ENCODE measurements at places on chromosomes 6 and 20.

GRCh38 chr20:6739406-6739805 is 28.1 kb upstream of the BMP2 start:
- DNase-seq = no peak

- no peak for DNase-seq
These were observed 56.0 kb downstream of the APCDD1L start for GRCh38 chr20:58459058-58459750.

- DNase-seq = no peak
These were observed 46.4 kb downstream of the CNR1 start for GRCh38 chr6:88119769-88120168.

GRCh38 chr6:48844696-48845095 is 618.4 kb downstream of the MMUT start:
- no peak for DNase-seq

DNA sequence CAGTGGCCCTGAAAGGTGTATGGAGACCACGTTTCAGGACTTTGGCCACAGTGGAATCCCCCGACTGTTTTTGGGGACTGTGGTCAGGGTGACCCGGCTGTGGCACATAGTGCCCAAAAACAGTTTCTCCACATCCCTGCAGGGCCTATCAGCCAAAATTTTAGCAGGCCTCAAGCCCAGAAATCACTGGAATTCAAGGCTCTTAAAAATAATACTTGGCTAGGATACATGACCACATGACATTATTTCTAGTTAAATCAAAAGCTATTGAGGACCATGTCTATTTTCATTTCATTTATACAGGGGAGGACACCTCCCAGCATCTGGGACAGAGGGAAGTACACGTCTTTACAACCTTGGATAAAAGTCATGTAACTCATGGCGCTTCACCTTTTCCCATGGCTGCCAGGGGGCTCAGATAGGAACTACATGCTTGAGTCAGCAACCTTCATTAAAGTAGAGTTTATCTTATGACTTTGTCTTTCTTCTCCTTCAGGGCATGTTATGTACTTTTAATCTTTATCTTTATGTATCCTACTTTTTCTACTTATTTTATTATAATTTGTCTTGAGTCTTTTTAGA is 70.8 kb upstream of the CD93 start:
- no peak for DNase-seq

DNA sequence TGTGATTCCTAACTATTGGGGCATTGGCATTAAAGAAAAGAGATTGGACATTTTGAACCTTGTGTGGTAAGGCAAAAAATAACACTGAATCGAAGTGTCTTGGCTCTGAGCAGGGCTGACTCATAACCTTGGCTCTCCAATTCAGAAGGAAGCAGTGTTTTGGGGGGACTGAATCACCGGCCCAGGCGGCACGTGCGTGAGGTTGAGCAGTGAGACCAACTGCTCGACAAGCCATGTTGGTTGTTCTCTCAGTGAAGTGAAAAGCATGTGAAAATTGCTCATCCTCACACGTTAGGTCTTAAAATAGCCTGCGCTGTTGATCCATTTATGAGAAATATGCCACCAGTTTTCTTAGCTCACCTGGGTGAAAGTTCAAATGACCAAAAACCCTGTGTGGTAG is 137.8 kb upstream of the SPACA1 start:
- no peak for DNase-seq

DNA sequence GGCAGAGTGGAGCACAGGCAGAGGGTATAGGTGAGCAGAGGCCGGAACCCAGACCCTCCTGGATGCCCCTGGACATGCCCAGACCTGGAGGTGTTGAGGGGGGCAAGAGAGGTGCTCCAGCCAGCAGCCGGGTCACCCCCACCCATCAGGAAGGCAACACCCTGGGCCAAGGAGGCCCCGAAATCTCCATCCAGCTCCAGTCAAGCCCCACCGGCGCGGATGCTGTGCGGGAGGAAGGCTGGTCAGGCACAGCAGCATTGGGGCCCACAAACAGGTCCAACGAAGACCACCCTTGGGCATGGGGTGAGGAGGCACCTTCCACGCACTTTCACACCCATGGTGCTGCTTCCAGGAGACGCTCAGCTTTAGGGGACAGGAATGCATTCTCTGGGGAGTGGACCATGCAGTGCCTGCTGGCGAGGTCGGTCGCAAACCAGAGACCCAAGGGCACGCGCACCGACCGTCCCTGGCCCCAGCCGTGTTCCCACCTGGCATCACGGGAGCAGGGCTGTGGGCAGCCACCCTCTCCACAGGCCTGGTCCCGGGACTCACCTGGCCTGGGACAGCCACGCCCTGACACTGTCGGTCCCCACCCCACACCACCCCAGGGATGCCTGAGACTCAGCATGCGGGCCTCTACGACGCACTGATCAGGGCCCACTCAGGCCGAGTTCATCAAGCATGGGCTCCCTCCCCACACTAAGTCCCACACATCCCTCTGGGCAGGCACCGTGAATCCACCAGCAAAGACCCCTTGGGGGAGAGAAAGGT is 43.6 kb upstream of the ZBP1 start:
- no peak for DNase-seq

DNA sequence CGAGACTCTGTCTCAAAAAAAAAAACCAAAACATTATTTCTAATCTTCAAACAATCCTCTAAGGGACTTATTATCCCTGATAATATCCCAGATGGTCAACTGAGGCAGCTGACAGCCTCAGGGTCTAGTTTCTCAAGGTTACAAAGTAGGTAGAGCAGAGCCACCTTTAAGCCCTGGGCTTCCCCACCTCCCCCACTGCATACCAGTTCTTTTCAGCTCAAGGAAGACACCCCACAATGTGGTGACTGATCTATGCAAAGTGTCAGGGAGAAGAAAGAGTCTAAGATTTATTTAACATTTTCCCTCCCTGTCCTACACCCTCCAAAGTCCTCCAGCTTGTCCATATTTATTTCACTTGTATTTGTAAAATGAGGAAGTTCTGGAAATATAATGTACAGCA is 60.5 kb upstream of the VGLL2 start:
- no peak for DNase-seq

- DNase-seq = no peak
These were observed 3.2 kb downstream of the RBM38 start for GRCh38 chr20:57394121-57395082.

DNA sequence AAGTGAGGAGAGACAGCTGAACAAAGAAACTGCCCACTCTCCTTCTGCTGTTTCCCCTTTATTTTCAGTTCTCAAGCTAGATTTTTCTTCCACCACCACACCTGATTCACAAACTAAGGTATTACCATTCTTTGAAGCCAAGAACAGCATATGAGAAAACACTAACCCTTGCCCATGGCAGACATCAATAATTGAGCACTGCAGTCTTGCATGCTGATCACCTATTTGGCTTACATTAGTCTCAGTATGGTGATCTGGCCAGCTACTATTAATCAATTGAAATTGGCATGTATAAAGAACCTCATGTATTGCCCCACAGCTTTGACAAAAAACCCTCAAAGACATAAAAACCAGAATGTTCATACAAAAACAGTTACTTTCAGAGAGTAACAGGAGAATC is 166.3 kb downstream of the SAMD5 start:
- no peak for DNase-seq

DNA sequence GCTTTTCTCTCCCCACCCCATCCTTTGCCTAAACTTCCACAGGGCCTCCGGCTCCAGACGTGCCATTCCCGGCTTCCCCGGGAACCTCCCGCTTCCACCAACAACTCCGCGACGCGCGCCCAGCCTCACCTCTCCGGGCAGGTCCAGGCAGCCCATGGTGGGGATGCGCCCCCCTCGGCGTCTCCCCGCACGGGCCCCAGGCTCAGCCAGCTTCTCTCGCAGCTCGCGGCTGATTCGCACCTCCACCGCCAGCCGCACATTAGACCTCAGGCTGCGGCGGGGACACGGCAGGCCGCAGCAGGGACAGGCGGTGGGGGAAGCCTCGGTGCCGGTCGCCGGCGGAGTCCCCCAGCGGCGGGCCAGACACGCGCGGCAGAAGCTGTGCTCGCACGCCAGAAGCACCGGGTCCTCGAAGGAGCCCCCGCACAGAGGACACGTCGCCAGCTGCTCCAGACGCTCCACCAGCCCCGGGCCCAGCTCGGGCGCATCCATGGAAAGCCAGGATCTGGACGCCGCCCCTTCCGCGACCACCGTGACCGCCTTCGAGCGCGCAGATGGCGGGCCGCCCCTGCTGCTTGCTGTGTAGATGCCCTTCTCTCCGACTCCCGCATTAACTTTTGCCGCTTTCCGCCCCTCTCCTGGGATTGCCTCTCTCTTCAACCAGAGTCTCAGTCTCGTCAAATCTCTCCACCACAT is at the start of gene RNF39:
TSS of gene RNF39 (minus strand) at position 676 of the 696 bp plus-strand sequence. CDS start at position 492, 184 bp downstream.
- no peak for DNase-seq

GRCh38 chr6:125120054-125120590 is 33.5 kb upstream of the TPD52L1 start:
- DNase-seq = no peak

DNA sequence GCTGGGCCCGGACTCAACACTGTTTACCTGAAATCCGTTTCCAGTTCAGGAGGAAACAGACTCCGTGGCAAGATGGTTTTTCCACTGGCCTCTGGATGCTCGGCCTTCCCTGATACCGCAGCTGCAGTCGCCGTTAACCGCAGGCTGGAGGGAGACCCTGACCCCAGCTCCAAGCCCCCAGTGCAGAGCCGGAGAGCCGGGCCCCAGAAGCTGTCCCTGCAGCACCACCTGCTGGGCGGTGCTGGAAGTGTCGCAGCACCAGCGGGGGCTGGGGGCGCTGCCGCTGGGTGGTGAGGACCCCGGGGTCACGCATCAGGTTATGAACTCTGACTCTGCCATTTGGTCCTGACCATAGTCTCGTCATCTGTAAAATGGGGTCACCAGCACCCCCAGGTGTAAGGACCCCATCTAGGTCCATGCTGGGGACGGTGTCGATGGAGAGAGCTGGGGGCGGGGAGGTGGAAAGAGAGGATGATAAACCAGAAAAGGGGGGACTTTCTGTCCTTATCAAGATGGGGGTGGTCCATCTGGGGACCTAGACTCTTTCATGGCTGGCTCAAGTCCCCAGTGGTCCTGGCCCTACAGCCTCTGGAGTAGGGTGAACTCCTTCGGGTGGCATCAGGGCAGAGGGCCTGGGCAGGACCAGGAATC is 20.8 kb upstream of the CHRNA4 start:
- peak; percentile 7 for DNase-seq

DNA sequence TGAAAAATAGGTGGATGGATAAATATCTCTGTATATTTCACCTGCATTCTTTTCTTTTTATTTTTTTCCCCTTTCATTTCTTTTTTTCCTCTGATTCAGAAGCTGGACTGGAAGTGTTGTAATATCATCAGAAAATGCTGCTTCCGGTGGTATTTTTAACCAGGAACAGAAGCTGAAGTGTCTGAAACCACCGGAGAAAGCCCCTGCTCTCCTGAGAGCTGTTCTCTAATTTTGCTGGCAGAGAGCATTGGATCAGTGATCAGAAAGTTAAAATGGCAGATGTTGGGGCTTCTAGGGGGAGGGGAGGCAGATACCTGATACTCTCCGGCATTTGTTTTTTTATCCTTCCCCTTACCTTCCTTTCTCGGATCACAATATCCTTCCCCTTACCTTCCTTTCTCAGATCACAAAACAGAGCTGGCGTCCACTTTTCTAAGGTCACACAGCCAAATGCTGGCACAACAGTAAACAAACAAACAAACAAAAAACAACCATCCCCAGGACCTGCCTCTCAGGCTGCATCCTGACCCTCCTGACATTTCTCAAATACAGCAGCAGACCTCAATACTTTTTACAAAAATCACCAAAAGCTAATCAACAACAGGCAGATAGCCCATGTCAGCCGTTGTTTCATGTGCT is 143.2 kb upstream of the ZNF217 start:
- DNase-seq = no peak

GRCh38 chr6:168368936-168369335 is 49.4 kb upstream of the DACT2 start:
- no peak for DNase-seq

- no peak for DNase-seq
These were observed 587.5 kb upstream of the ARID1B start for GRCh38 chr6:156189714-156190113.

DNA sequence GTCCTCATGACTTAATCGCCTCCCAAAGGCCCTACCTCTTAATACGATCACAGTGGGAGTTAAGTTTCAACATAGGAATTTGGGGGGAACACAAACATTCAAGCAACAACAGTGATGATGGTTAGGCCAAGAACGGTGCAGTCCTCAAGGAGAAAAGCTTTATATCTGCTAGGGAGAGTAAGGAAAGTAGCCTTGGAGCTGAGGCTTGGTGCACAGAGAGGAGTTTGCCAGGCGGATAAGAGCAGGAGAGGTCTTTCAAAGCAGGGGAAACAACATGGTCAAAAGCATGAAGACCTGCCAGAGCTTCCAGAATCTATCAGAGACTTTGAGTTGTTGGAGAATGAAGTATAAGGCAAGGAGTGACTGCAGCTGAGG is 119.1 kb downstream of the PLCB1 start:
- DNase-seq = no peak

- no peak for DNase-seq
These were observed 1567.2 kb upstream of the DEFB115 start for GRCh38 chr20:29690274-29690673.

DNA sequence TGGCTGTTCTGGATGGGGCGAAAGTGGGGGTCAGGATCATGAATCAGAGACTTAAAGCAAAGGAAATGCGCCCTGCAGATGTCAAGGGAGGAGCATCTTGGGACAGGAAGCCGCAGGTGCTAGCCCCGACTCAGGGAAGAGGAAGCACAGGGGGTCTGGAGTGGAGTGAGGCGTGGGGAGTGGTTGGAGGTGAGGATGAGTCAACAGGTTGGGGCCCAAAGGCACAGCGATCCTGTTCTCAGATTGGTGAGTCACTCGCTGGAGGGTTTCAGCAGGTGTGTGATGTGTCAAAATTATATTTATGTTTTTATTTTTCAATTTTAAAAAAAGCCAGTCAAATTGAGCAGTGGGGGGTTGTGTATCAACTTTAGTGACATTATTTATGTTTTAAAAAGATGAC is 19.0 kb downstream of the PACSIN1 start:
- DNase-seq = peak; percentile 55

GRCh38 chr6:162343936-162344645 is 383.5 kb downstream of the PRKN start:
- DNase-seq = no peak

GRCh38 chr6:33271117-33271467 is 584 bp downstream of the VPS52 start:
- no peak for DNase-seq

- no peak for DNase-seq
These were observed 59.7 kb downstream of the COL21A1 start for GRCh38 chr6:56187686-56188085.

DNA sequence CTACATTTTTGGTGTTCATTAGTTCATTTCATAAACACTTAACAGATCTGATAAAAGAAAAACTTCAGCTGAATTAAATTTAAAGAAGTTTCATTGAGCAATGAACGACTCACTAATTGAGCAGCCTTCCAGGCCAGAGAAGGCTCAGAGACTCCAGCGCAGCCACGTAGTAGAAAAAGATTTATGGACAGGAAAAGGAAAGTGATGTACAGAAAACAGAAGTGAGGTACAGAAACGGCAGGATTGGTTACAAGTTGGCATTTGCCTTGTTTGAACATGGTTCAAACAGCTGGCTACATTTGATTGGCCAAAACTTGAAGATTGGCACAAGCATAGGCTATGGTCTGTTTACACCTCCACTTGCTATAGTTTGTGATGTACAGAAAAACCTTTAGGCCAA is 166.3 kb upstream of the DTNBP1 start:
- DNase-seq = no peak

GRCh38 chr6:109690373-109690736 is 647 bp downstream of the AK9 start:
- DNase-seq = peak; percentile 36

All from stimulated activated CD4-positive, alpha-beta T cell treated with anti-CD3 and anti-CD28 coated beads, TNF-alpha, amount 100 ng/mL, for 4 hours (primary cell).